Sigmoid colon (tissue), 7 donors: ENCODE measurements at places on chromosomes 11 and 22. TPM values are rescaled to one million over a fixed set of nuclear protein-coding genes. Genes with fewer than 3 reads are reported as not detected.

GRCh38 chr22:49664371-49664881 is 163.2 kb downstream of the BRD1 start:
- peak; percentile 51 for DNase-seq
- H3K4me1 ChIP-seq, result no peaks in the 10 kb centered on the region
- no peak overlapping the region for H3K27ac ChIP-seq
- no peak overlapping the region for H3K4me3 ChIP-seq

- peak overlapping the region; percentile 58 for H3K27ac ChIP-seq
- peaks cover 24% of the 10 kb centered on the region for H3K36me3 ChIP-seq
- H3K27me3 ChIP-seq, result no peaks in the 10 kb centered on the region
- no peak overlapping the region for H3K4me3 ChIP-seq
Measured at GRCh38 chr22:36277482-36278291, 24.8 kb downstream of the APOL1 start.

The ATXN10 gene
- 184 TPM for total RNA-seq

The PRG3 gene
- not detected for total RNA-seq

The INS gene
- not detected for total RNA-seq
